ENCODE measurements at places on chromosomes 2 and 18.
A peak's percentile ranks its signal among the peaks of the same experiment; 100 is the strongest.

GRCh38 chr2:2083113-2083758 is 247.8 kb downstream of the MYT1L start:
- H3K27me3 ChIP-seq, result no peaks in the 10 kb centered on the region
- DNase-seq, result no peak
- H3K27ac ChIP-seq, result no peak overlapping the region
- no peaks in the 10 kb centered on the region for H3K36me3 ChIP-seq
- H3K4me1 ChIP-seq, result no peaks in the 10 kb centered on the region

DNA sequence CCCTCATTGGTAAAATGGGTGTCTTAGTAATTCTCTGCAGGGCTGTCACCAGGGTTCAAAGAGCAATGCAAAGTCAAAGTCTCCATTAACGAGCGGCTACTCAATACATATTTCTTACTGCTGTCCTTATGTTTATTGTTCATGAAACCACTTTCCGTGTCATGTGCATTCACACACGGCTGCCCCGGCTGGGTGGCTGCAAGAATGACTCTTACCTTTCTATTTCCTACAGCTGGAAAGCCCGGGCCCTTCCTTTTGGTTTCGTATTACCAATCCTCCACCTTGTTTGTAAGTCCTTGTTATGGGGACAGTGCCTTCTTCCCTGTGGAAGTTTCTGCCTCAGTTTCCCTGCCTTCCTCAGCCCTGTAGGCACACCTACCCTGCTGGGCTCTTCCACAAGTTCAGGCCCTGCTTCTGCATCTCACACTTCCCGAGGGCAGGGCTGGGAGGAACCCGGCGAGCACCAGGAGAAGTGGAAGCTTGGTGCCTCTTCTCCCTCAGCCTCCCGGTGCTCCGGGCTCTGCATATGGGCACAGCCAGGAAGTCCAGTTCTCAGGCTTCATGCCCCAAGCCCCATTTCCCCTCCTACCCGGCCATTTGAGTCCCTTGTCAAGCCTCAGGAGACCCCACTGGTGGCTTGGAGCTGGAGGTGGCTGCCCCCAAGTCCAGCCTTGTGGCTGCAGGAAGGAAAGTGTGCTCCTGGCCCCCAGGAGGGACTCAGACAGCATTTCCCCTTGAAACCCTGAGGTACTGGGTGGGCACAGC is 18.7 kb upstream of the ACKR3 start:
- DNase-seq, result no peak
- peaks cover 42% of the 10 kb centered on the region for H3K36me3 ChIP-seq
- no peak overlapping the region for H3K27ac ChIP-seq
- H3K4me3 ChIP-seq, result no peak overlapping the region

GRCh38 chr2:149894226-149894625 is 306.7 kb upstream of the MMADHC start:
- no peaks in the 10 kb centered on the region for H3K36me3 ChIP-seq
- H3K27me3 ChIP-seq, result no peaks in the 10 kb centered on the region
- no peaks in the 10 kb centered on the region for H3K4me1 ChIP-seq
- no peak overlapping the region for H3K27ac ChIP-seq
- H3K4me3 ChIP-seq, result no peak overlapping the region
- no peak for DNase-seq

DNA sequence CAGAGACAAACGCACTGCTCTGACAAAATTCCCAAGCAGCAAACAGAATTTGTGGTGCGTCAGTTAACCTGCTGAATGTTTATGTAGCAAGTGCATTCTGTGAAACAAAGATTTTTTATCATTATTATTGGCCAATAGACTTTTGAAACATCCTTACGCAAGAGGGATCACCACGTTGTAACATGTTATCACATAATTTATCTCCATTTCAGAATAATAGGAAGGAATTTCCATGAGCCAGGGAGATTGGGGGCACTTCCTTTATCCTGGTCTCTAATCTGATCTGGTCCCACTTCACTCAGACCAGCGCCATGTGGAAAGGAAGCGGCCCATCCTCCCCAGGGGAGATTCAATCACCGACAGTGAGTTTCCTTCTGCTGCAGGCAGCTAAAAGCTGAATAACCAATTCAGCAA is 166.1 kb downstream of the PID1 start:
- H3K4me3 ChIP-seq, result no peak overlapping the region
- no peaks in the 10 kb centered on the region for H3K27me3 ChIP-seq
- no peak overlapping the region for H3K27ac ChIP-seq
- no peak for DNase-seq
- no peaks in the 10 kb centered on the region for H3K36me3 ChIP-seq

DNA sequence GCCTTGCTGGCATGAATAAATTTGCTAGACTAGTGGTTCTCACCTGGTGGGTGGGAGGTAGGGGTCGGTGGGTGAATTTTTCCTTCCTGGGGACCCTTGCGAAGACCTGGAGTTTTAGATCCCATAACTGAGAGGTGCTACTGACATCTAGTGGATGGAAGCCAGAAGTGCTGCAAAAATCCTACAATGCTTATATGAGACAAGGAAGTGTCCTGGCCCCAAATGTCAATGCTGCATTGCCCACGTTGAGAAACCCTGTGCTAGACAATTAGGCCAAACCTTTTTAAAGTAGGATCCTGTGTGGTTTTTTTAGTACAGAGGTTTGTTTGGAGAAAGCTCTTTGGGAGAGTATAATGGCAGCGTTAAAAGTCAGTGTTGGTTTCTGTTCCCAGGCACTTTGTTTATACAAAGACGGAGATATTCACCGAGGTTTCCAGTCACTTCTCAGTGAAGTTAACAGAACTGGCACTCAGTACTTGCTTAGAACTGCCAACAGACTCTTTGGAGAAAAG is 9.6 kb downstream of the SERPINB8 start:
- H3K36me3 ChIP-seq, result peaks cover 25% of the 10 kb centered on the region
- no peak overlapping the region for H3K27ac ChIP-seq
- peak; percentile 85 for DNase-seq
- no peaks in the 10 kb centered on the region for H3K27me3 ChIP-seq

GRCh38 chr2:174326161-174327020 is 8.4 kb upstream of the SP9 start:
- peak overlapping the region; percentile 80 for H3K4me3 ChIP-seq
- H3K27ac ChIP-seq, result no peak overlapping the region
- peak; percentile 76 for DNase-seq
- peaks cover 86% of the 10 kb centered on the region for H3K27me3 ChIP-seq

DNA sequence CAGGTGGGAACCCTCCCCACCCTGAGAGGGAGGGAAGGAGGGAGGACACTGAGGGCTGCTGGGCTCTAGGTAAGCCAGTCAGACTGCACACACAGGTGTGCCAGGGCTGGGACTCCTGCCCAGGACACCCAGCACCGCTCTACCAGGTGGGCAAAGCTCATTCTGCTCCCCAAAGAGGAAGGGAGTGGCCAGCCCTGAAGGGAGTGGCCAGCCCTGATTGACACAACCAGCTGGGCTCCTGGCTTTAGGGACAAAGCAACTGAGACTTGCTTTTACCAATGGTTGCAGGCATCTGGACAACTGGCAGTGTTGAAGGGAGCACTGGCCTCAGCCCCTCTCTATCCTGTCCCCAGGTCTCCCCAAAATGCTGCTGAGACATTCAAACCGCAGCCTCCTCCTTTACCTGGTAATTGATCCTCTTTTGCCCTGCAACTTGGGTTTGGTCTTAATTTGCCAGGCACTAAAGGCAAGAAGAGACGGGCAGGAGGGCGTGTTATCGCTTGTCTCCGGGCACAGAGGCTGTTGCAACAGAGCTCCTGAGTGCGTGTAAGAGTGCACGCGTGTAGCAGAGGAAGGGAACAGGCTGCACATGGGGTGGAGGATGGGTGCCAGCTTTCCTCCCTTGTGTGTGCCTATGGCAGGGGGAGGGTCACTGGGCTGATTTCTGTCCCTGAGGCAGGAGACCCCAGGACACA is 14.5 kb upstream of the FOSL2 start:
- H3K27ac ChIP-seq, result no peak overlapping the region
- H3K4me3 ChIP-seq, result no peak overlapping the region
- DNase-seq, result no peak
- H3K36me3 ChIP-seq, result no peaks in the 10 kb centered on the region
- H3K27me3 ChIP-seq, result peaks cover 14% of the 10 kb centered on the region

- DNase-seq, result no peak
- H3K4me1 ChIP-seq, result no peaks in the 10 kb centered on the region
- H3K27me3 ChIP-seq, result peaks cover 28% of the 10 kb centered on the region
- no peaks in the 10 kb centered on the region for H3K36me3 ChIP-seq
Observed at GRCh38 chr18:70219688-70220087, 14.2 kb upstream of the RTTN start.

- no peaks in the 10 kb centered on the region for H3K27me3 ChIP-seq
- no peak overlapping the region for H3K27ac ChIP-seq
- peaks cover 16% of the 10 kb centered on the region for H3K4me1 ChIP-seq
Observed at GRCh38 chr2:205539603-205540002, 142.7 kb upstream of the NRP2 start.

DNA sequence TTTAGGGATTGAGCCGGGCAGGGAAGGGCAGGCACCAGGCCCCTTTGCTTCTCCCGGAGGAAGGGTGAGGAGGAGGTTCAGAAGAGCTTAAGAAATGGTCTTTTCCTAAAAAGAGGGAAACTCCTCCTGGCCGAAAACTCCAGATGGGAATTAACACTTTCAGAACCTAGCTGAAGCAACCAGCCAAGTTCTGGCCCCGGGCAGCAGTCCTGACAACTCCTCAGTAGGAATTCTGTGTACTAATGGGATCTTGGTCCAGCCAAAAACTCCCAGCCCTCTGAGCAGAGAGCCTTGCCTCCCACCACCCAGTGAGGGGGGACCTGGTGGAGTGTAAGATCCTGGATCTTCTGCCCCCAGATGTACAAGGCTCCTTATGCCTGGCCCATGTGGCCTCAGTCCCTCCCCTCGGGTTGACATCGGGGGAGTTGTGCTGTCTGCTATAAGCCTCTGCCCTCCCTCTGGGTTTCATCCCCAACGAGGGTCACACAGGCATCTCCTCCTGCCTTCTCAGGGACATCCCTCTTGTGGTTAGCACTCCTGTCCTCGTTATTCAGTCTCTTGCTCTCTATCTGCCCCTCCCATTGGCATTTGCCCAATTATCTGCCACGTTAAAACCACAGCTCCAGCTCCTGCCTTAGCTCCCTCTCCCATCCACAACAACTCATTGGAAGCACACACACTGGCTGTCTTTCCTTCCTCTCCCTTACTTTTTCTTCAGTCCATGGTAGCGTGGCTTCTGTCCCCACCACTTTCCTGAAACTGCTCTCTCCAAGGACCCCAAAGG is 184.6 kb downstream of the CYP26B1 start:
- no peak overlapping the region for H3K27ac ChIP-seq
- H3K36me3 ChIP-seq, result no peaks in the 10 kb centered on the region
- H3K27me3 ChIP-seq, result no peaks in the 10 kb centered on the region
- H3K4me3 ChIP-seq, result no peak overlapping the region

GRCh38 chr2:188835821-188836220 is 138.4 kb upstream of the COL3A1 start:
- no peak for DNase-seq
- H3K4me1 ChIP-seq, result no peaks in the 10 kb centered on the region
- H3K36me3 ChIP-seq, result no peaks in the 10 kb centered on the region
- no peak overlapping the region for H3K4me3 ChIP-seq
- no peaks in the 10 kb centered on the region for H3K27me3 ChIP-seq

- peaks cover 40% of the 10 kb centered on the region for H3K36me3 ChIP-seq
- peak; percentile 89 for DNase-seq
- H3K4me1 ChIP-seq, result peaks cover 52% of the 10 kb centered on the region
Observed at GRCh38 chr2:39119732-39120520, 925 bp downstream of the SOS1 start.

DNA sequence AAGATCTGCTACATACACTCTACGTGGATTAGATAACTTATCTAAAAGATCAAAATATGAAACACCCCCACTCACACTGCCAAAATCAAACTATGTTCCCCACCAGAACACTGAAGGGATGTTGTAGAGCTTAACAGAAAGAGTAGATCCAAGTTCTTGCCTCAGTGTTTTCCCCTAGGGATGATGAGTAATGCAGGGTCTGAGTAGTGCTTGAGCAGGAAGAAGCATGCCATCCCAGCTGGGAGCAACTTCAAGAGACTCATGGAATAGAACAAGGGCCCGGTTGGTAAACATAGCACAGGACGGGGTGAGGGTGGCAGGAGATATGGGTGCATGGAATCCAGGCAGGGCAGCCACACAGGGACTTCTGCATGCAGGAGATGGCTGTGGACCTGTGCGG is 74.3 kb downstream of the SNTG2 start:
- H3K36me3 ChIP-seq, result no peaks in the 10 kb centered on the region
- H3K4me3 ChIP-seq, result no peak overlapping the region
- H3K4me1 ChIP-seq, result no peaks in the 10 kb centered on the region
- no peak for DNase-seq
- no peak overlapping the region for H3K27ac ChIP-seq
- no peaks in the 10 kb centered on the region for H3K27me3 ChIP-seq

GRCh38 chr2:228675646-228676045 is 494.2 kb upstream of the SPHKAP start:
- no peak overlapping the region for H3K27ac ChIP-seq
- H3K36me3 ChIP-seq, result no peaks in the 10 kb centered on the region
- no peaks in the 10 kb centered on the region for H3K27me3 ChIP-seq

DNA sequence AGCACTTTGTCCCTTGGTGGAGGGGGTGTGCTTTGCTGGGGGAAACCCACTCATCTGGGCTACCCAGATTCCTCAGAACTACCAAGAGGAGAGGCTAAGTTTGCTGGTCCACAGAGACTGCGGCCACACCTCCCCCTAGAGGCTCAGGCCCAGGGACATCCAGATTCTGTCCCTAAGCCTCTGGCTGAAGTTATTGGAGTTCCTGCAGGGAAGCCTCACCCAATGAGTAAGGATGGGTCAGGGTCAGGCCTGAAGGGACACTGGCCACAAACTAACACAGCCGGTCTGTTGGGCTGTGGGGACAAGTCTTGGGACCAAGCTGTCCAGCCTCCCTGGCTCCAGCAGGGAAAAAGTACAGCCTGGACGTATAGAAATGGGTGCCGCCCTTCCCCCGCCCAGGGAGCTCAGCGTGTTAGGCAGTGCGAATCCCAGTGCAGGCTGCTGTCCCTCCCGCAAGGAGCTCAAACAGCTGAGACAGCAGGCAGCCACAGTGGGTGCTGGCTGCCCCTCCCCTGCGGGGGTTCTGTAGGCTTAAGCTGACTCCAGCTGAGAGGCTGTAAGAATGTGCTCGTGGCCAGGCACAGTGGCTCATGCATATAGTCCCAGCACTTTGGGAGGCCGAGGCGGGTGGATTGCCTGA is 86.9 kb upstream of the ARL5A start:
- H3K27ac ChIP-seq, result no peak overlapping the region
- no peak overlapping the region for H3K4me3 ChIP-seq
- no peaks in the 10 kb centered on the region for H3K36me3 ChIP-seq
- no peak for DNase-seq
- peaks cover 10% of the 10 kb centered on the region for H3K27me3 ChIP-seq
- H3K4me1 ChIP-seq, result no peaks in the 10 kb centered on the region

GRCh38 chr18:49082714-49083688 is 132.2 kb upstream of the SMAD7 start:
- H3K27ac ChIP-seq, result no peak overlapping the region
- no peaks in the 10 kb centered on the region for H3K27me3 ChIP-seq
- H3K36me3 ChIP-seq, result peaks cover 16% of the 10 kb centered on the region

DNA sequence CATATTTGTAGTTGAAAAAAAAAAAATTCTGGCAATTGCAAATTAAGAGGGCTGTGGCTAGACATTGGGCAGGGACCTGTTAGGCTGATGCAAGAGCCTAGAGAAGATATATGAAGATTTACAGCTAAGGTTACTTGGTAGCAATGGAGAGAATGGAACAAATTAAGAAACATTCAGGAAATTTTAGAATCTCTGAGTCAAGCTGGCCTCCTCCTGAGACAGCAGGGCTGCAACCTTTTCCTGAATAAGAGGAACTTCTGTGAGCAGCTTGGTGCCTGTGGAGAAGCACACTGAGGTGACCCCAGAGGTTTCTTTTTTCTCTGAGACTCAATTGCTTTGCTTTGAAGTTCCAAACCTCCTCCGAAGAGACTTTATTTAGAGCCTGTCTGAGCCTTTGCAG is 118.6 kb upstream of the LRATD1 start:
- H3K27me3 ChIP-seq, result no peaks in the 10 kb centered on the region
- DNase-seq, result no peak
- H3K27ac ChIP-seq, result no peak overlapping the region
- no peak overlapping the region for H3K4me3 ChIP-seq
- H3K36me3 ChIP-seq, result no peaks in the 10 kb centered on the region
- H3K4me1 ChIP-seq, result no peaks in the 10 kb centered on the region
